ENCODE measurements at places on chromosomes 3 and 15.
A peak's percentile ranks its signal among the peaks of the same experiment; 100 is the strongest.

DNA sequence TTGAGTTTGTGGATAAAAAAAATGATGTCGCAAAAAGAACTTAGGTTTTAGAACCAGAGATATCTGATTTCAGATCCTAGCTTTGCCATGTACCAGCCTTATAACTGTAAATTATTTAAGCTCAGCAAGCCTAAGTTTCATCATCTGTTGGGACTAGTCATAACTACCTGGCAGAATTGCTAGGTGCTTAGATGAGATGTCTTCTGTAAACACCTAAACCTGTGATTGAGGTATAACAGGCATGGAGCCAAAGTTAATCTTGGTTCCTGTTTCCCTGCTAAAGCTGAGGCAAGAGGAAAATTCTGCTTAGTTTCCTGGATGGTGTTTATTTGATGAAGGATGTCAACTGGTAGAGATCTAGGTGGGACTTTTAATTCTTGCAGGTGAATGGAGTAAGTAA, 331.3 kb upstream of the RBMS3 start:
- DNase-seq = no peak

- DNase-seq = no peak
These were observed 5.2 kb downstream of the FURIN start for GRCh38 chr15:90873488-90873997.

DNA sequence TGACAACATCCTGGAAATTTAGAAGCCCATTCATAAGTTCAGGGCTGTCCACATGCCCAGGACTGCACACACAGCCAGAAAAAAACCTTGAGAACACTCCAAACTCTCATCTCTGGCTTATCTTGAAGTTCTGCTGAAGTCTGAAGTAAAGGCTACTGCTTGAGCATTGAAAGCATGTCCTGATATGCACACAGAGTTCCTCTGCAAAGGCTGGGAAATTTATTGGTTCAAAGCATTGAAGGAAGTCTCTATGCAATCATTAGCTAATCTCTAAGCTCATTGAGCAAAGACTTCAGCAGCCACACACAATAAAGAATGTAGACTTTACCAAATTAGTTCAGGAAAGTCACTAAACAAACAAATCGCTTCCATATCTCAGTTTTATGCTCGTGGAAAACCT, 162.0 kb upstream of the STT3B start:
- no peak for DNase-seq

DNA sequence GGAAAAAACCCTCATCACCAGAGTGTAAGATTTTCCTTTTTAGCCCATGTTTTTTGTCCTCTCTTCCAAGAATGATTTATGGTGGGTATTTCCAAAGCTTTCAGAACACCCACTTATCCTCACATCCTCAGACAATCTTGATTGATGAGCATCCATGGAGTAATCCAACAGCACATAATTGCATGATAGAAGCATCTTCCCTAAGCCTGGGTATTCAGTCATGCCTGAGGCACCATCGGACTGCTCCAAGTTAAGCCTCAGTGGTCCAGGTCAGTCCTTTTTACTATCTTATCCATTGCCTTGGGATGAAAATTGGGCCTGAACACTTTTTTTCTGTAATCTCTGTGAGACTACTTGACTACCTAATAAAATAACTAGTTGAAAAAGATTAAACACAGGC, 676.0 kb upstream of the SEMA6D start:
- DNase-seq = no peak

GRCh38 chr3:63768386-63768785, 50.7 kb upstream of the C3orf49 start:
- no peak for DNase-seq

DNA sequence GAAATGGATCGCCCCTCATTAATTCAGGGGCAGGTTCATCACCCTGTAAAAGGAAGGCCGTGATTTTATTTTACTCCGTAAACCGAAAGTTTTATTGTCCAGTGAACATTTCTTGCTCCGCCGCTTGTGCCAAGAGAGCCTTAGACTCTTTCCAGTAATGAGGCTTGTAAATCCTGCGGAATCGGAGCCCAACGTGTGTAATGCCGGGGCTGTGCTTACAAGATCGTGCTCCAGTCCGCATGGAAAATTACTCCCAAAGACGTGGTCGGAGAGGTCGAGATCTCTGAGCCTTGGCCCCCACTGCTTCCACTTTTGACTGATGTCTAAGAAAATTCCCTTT, 649 bp upstream of the PLOD2 start:
- peak; percentile 31 for DNase-seq

- no peak for DNase-seq
These were observed 27.3 kb downstream of the SLMAP start for GRCh38 chr3:57783186-57784088.

GRCh38 chr15:78842519-78842918, 30.2 kb upstream of the MORF4L1 start:
- no peak for DNase-seq

DNA sequence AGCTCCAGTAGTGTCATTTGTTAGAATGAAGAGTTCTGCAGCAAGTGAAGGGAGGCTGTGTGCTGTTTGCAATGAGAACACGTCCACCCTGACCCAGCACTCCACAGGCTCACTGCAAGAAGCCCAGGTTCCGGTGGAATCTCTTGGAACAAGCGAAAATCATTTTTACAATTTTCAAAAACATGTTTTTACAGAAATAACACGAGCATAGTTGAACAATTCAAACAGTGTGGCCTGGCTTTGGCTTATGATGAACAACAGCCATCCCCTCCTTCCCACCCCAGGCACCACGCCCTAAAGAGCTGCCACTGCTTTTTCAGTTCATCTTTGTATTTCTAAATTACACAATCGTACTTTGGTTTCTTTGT, 59.5 kb upstream of the KY start:
- peak; percentile 40 for DNase-seq

GRCh38 chr15:89395996-89396395, 61.4 kb upstream of the POLG start:
- DNase-seq = no peak

- no peak for DNase-seq
These were observed 98.5 kb downstream of the STAG1 start for GRCh38 chr3:136653628-136654027.

DNA sequence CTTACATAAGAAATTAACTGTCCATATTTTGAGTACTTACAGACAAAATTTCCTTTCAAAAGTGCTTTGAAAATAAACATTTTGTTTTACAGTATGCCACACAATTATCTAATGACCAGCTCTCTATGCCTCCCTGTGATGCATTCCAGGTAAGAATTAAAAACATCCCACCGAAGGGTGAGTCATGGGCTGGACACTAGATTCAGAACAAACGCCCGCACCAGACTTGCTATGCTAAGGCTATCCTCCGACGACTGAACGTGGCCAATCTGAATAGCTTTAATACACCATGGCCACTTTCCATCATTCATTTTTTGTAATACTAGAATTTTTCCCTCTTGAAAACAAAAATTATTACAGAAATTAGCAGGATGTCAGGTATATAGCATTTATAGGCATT, 139.8 kb upstream of the TNIK start:
- no peak for DNase-seq

DNA sequence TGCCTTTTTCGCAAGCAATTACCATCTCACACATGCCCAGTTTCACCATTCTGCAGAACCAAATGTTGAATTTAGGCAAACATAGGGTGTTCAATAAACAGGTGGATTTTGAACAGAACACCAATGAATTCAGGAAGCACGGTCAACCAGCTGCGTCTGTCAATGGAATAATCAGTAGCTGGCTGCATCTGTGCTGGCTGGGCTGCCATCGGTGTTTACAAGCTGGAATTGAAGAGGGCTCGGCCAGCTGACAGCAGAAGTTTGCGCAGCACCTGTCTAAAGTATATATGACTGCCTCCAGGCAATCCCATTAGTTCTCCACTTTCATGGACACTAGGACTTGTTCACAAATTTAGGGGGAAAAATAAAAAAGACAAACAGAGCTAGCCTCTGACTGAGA, 996.4 kb upstream of the CFAP20DC start:
- DNase-seq = no peak

GRCh38 chr3:122843604-122844003, 48.7 kb downstream of the SLC49A4 start:
- DNase-seq = no peak

DNA sequence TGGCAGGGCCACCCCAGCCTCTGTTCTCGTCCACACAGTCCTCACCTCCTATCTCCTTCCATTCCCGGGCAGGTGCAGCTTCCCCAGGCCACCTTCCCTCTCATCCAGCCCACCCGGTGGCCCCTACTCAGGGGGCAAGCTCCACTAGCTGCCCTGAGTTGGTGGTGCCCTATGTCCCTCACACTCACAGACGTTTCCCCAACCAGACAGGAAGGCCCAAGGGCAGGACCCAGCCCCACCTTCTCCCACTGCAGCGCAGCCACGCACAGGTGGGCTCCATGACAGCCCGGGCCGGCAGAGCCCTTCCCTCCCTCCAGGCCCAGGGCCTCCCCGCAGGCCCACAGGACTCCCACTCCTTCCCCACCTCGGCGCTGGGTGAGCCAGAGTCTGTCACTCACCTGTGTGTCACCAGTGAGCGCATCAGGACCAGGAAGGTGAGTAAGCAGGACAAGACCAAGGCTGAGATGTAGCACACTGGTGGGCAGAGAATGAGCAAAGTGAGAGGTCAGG, 11.1 kb downstream of the ISLR start:
- DNase-seq = no peak

DNA sequence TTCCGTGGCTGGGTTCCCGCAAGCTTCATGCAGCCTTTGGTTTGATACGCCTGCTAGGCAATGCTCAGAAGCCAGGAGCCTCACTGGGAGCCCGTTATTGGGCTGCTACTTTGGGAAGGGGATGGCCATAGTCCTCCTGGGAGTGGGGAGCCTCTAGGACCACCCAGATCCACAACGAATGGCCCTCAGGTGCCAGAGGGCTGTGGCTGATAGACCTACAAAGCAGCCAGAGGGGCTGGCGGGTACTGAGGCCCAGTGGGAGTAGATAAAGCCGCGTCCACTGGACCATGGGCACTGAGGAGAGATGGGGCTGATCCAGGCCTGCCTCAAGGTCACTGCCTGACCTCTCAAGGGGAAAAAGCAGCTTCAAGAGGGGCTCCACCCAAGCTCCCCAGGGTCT, 714 bp downstream of the GNAT1 start:
- no peak for DNase-seq

DNA sequence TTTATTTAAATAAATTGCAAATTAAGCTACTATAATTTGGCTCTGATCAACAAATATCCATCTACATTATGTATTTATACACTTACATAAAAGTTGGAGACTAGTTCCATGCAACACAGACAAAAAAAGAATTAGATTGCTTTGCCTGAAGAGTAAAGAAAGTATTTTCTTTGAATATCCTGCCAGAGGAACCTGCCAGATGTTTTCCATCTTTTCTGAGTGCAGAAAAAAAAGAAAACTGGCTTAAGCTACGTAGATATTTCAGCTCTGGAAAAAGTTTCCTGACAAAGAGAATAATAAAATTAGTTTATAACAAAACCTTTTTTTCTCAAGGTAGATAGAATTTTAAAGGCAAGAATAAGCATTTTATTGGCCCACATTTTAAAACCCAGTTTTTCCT, 607.5 kb upstream of the NAALADL2 start:
- DNase-seq = peak; percentile 13

DNA sequence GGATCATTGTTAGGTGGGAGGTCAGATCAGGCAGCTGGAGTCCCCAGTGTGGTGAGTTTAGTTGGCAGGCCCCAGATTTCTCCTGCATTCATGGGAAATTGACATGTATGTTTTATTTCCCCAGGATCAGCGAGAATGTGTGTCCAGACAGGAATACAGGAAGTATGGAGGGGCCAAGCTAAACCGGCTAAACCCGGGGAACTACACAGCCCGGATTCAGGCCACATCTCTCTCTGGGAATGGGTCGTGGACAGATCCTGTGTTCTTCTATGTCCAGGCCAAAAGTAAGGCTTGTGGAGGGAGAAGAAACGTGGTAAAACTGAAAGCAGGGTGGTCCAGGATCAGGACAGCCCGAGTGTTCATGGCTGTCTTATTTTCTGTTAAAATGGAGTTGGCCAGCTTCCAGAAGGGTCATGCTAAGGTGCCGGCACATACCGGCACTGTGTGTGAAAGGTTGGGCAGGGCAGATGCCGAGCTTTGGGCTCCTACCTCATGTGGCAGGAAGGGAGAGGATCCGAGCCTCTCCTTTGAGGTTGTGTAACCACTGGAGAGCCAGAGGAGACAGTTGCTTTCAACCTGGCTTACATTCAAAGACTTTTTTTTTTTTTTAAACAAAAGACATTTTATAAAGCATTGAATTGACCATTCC, 83.1 kb downstream of the PGPEP1L start:
- no peak for DNase-seq

- DNase-seq = peak; percentile 86
These were observed 156.7 kb upstream of the MEF2A start for GRCh38 chr15:99409097-99409473.

DNA sequence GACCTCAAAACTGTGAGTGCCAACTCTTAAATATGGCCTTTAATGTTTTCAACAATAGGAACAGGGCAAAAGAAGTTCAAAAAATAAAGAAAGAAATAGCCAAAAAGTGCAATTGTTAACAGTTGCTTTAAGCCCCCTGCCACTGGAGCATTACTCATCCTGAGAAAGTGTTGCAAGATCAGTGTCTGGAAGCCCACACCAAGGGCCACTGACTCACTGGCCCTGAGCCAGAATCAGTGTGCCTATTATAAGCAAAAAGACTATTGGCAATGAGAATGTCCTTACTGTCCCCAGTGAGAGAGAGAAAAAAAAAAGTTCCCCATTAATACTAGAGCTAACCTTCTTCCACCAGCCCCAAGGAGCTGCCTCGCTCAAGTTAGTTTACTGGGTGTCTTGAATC, 480.1 kb upstream of the ZNF385D start:
- no peak for DNase-seq

DNA sequence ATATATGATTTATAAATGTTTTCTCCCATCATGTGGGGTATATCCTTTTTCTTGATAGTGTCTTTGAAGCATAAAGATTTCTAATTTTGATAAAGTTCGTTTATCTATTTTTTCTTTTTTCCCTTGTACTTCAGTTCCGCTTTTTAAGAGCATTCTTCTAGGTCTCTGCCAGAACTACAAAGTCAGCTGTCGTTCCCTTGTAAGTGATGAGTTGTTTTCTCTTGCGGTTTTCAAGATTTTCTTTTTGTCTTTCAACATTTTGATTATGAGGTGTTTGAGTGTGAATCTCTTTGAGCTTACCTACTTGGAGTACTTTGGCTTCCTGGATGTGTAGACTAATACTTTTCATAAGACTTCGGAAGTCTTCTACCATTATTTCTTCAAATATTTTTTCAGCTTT, 9.3 kb upstream of the PRICKLE2 start:
- no peak for DNase-seq

GRCh38 chr3:2198776-2199279, 100.2 kb downstream of the CNTN4 start:
- no peak for DNase-seq

- DNase-seq = no peak
These were observed 7.1 kb upstream of the EEFSEC start for GRCh38 chr3:128146201-128146600.

All from GM03348 (cell line).